ENCODE measurements at places on chromosomes 2 and 18.

GRCh38 chr2:217430916-217431576 lies 571.2 kb upstream of the TNP1 start:
- DNase-seq: no peak

DNA sequence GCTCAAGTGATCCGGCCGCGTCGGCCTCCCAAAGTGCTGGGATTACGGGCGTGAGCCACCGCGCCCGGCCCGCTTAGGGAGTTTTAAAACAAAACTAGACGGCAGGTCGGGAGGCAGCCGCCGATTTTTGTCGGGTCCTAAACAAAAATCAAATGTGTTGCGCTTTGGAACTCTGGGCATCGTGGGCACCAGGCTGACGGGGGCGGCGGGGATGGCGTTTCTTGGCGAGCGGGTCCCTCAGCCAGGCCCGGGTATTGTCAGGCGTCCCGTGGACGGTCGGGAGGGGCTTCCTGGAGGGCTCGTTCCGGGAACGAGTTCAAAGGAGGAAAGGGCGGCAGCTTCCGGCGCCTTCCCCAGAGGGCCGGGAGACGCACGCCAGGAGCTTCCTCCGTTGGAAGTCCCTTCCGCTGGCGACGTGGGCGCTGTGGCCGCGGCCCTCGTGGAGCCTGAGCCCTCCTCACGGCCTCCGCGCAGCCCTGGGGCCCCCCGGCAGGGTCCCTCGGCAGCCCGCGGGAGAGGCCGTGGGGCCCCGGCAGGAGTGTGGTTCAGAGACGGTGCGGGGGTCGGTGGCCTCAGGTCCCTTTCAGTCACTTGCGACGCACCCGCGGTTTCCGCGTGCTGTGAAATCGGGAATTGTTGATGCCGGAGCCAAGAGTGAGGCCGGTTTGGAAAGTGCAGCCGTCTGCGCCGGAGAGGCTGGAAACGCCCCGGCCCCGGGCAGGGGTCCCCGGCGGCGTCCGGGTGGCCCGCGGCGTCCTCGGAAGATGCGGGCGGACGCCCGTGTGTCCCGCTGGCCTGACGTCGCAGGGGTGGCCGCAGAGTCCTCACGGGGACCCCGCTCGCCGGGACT lies 59.3 kb downstream of the EMILIN2 start:
- DNase-seq: no peak

DNA sequence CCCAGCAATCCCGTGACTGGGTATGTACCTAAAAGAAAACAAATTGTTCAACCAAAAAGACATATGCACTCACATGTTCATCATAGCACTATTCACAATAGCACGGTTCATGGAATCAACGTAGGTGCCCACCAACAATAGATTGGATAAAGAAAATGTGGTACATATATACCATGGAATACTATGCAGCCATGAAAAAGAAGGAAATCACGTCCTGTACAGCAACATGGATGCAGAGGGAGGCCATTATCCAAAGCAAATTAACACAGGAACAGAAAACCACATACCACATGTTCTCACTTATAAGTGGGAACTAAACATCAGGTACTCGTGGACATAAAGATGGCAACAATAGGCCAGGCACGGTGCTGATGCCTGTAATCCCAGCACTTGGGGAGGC lies 207.9 kb upstream of the TNP1 start:
- no peak for DNase-seq

GRCh38 chr2:62441824-62442223 lies 64.2 kb downstream of the TMEM17 start:
- DNase-seq: no peak

- DNase-seq: no peak
These were observed 1.3 kb downstream of the DUSP2 start for GRCh38 chr2:96143848-96144480.

DNA sequence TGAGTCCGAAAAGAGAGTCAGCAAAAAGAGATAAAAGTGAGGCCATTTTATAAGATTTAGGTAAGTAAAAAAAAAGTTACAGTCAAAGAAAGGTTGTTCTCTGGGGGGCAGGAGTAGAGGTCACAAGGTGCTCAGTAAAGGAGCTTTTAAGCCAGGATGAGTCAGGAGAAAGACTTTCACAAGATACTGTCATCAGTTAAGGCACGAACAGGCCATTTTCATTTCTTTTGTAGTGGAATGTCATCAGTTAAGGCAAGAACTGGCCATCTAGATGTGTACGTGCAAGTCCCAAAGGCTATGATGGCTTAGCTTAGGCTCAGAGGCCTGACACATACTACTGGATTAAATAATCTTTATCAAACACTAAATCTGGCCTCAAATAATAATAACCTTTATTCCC lies 1207.3 kb upstream of the FAM98A start:
- no peak for DNase-seq

GRCh38 chr2:239393941-239394340 lies 6.9 kb downstream of the HDAC4 start:
- DNase-seq: no peak

DNA sequence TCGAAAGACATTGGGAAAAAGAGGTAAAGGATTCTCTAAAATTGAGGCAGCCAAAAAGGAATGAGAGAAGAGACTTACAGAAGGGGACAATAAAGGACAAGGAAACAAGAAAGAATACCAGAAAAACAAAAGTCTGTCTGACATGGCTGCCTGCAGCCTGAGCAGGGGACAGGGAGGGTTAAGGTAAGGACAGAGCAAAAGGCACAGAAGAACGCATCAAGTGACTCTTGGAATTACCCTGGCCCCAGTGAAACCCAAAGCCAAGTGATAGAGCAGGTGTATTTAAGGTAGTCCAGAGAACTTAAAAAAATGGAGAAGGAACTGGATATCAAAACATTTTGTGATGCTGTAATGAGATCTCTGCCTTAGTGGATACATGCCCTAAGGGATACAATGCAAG lies 47.1 kb upstream of the XIRP2 start:
- no peak for DNase-seq

DNA sequence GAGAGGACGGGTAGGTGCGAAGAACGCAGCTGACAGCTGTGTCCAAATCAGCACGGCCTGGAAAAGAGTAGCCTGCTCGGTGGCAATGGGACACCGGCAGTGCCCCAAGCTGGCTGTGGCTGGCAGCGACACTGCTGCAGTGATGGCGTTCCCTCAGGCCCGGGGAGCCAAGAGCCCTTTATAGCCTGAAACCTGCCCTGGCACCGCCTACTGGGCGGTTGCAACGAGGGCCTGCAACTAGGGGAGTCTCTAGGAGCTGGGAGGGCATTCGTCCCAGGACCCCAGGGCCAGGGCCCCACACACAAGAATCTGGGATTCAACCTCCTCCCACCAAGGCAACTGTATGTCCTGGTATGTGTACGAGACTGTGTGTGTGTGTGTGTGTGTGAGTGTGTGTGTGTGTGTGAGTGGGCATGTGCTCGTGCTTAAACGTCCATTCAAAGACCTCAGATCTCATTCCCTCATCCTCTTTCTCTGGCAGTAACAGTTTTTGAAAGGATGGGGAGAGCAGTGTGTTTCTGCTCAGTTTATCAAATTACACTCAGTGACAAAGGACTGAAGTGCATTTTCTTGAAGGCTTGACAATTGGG lies 6.8 kb upstream of the CYP26B1 start:
- DNase-seq: no peak

GRCh38 chr2:165594935-165595255 lies 125.4 kb downstream of the CSRNP3 start:
- peak; percentile 47 for DNase-seq

DNA sequence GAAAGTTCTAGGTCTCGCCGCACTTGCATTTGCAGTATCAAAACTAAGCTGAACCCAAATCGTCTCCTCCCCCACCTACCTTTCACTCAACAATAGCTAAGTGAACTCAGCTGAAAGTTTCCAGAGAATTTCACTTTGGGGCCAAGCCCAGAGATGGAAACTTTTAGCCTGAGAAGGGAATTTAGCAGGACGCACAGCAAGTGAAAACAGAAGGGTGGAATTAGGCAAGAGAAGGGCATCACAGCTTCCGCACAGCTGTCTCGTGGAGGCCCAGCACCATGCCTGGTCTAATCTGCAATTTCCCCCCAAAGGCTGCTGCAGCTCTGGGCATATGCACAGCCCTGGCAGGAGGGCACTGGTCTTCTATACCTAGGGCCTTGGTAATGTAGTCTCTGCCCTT lies 262.0 kb downstream of the TNS1 start:
- no peak for DNase-seq

DNA sequence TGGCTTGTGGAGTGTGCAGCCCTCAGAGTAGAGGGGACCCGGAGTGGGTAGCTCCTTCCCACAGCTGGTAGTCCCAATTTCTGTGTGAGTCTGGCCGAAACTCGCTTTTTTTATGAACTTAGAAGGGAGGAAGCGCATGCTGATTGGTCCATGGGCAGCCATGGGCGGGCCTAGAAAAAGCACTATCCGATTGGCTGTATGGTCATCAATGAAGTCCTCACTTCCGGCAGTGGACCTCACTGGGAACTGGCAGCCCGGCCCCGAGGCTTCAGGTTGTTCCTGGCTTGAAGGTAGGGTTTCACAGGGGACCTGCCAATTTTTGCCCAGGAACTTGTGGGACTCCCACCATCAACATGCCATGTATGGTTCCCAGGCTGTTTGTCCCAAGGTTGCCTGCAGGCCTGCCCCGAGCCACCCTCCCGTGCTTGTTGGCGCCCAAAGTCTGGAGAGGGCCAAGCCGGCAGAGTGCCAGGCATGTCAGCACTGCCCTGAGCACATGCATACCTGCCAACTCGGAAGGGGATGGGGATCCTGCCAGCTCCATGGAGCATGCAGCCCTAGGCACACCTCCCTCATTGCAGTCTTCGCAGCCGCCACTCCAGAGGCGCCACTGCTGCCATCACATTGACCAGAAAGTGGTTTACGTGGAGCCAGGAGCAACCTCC lies 98.5 kb downstream of the ATP9B start:
- no peak for DNase-seq

- DNase-seq: no peak
These were observed 661.1 kb downstream of the BCL11A start for GRCh38 chr2:59892398-59892797.

DNA sequence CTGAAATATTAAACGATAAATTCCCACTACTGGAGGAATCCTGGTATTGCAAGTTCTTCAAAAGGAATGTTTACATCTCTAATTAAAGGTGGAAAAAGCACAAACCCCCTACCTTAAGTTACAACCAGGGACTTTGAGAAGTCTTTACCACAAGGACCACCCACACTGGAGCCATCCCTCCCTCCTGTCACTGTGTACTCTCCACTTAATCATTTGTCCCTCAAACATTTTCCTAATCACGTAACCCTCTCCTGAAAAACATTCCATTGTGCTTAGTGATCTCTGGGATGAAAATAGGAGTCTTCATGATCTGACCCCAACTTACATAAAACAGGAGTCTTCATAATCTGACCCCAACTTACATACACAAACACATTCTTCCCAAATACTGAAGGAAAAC lies 85.7 kb downstream of the SUCLG1 start:
- no peak for DNase-seq

GRCh38 chr2:43349904-43350303 lies 123.5 kb upstream of the ZFP36L2 start:
- no peak for DNase-seq

DNA sequence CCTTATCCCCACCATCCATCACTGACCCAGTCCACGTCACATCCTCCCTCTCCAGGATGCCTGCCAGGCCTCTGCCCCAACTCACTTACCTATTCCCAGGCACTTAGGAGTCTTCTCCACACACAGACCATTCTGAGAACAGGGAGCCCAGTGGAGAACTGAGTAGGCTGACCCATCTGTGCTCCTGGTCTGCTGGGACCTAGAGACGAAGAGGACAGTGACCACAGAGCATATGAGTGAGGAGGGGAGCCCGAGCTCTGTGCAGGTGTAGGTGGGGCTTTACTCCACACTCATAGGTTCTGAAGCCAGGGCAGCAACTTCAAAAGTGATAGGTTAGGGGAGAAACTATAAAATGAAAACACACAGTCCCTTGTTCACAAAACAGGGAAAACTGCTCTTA lies 130.0 kb downstream of the NDUFA10 start:
- DNase-seq: no peak

DNA sequence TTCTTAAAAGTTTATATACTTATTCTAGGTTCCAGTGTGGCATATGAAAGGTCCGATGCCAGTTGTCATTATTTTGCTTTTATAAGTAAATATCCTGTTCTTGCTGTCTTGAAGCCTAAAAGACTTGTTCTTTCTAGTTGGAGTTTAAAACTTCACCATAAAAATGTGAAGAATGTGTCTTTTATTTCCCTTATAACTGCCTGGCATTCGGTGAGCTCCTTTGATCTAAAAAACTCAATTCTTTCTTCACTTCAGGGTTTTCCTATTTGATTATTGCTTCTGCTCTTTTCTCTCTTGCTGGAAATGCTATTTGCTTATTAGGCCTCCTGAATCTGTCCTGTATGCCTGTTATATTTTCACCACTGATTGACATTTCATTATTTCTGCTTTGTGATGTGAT lies 51.6 kb downstream of the TSPYL6 start:
- DNase-seq: no peak

DNA sequence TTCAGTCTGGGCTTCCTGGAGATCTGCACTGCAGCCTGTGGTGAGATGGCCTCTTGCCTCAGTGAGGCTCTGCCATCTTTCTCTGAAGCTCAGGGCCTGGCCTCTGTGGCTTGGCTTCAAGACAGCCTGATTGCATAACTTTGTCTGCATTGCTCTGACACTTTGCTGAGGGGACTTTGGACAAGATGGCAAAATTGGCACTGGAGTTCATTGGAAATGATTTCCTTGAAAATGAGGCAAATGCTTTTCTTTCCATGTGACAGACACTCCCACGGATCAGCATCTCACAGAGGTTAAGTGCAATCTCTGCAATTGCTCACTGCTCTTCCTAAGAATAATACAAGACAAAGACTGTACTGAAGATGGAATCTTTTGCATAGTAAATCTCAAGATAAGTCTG lies 166.8 kb downstream of the KCNS3 start:
- no peak for DNase-seq

- DNase-seq: no peak
These were observed 35.7 kb upstream of the ST3GAL5 start for GRCh38 chr2:85924522-85924921.

- no peak for DNase-seq
These were observed 575.1 kb upstream of the CDH7 start for GRCh38 chr18:65175681-65176080.

DNA sequence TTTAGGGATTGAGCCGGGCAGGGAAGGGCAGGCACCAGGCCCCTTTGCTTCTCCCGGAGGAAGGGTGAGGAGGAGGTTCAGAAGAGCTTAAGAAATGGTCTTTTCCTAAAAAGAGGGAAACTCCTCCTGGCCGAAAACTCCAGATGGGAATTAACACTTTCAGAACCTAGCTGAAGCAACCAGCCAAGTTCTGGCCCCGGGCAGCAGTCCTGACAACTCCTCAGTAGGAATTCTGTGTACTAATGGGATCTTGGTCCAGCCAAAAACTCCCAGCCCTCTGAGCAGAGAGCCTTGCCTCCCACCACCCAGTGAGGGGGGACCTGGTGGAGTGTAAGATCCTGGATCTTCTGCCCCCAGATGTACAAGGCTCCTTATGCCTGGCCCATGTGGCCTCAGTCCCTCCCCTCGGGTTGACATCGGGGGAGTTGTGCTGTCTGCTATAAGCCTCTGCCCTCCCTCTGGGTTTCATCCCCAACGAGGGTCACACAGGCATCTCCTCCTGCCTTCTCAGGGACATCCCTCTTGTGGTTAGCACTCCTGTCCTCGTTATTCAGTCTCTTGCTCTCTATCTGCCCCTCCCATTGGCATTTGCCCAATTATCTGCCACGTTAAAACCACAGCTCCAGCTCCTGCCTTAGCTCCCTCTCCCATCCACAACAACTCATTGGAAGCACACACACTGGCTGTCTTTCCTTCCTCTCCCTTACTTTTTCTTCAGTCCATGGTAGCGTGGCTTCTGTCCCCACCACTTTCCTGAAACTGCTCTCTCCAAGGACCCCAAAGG lies 184.6 kb downstream of the CYP26B1 start:
- no peak for DNase-seq

GRCh38 chr2:16658076-16658739 lies 7.4 kb downstream of the CYRIA start:
- no peak for DNase-seq

GRCh38 chr2:73408198-73408597 lies 22.6 kb downstream of the ALMS1 start:
- no peak for DNase-seq
